ENCODE measurements at places on chromosomes 7 and 10.

DNA sequence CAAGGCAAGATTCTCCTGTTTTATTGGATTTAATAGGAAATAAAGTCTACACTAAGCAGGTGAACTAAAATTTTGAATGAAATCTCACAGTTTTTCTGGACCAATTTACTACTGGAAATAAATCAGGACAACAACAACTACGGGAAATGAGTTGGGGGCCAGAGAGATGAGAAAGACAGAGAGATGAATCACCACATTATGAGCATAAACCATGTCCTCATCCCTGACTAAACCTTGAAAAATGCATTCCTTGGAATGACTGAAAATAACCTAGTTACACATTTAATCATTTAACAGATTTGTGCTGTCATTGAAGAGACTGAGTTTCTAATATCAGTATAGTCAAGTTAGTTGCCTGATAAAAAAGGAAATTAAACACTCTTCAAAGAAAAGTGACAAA lies 608.4 kb upstream of the KCND2 start:
- DNase-seq = no peak

GRCh38 chr10:63286340-63286739 lies 153.2 kb downstream of the NRBF2 start:
- no peak for DNase-seq

DNA sequence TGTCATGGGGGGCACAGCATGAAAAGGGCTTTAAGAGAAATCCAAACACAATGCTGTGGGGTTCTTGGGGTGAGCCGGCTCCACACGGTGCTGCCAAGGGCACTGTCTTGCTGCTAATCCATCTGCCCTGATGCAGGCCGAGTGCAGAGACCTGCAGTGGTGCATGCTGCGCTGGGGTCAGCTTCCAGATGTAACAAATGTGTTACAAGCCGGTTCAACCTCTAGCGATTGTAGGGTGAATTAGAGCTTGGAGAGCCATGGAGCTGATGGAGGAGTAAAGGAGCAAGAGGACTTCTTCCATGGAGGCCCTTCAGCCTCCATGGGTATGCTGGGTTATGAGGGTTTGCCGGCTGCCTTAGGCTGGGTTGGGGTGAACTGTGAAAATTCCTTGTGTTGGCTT lies 402.3 kb downstream of the TYW1 start:
- DNase-seq = no peak

DNA sequence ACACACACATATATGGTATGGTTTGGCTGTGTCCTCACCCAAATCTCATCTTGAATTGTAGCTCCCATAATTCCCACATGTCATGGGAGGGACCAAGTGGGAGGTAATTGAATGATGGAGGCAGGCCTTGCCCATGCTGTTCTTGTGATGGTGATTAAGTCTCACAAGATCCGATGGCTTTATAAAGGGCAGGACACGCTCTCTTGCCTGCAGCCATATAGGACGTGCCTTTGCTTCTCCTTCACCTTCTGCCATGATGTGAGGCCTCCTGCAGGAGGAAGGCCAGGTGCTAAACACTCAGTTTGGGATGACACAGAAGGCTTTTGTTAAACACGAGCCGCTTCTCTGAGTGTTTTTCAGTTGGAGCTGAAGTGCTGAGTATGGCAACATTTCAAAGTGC lies 205.3 kb upstream of the KLF6 start:
- no peak for DNase-seq

DNA sequence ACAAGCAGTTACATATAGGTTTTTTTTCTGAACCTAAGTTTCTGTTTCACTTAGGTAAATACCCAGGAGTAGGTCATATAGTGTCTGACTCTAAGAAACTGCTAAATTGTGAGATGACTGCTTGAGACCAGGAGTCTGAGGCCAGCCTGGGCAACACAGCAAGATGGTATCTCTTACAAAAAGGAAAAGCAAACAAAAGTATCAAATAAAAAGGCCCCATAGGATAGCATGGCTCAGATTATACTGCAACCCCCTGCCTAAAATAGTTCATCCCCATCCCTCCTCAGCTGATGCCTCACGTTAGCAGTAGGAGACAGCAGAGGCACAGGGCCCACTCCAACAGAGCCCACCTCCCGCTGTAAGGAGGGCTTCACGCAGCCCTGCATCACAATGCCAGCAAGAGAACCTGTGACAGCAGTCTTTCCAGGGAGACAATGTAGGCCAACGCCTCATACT lies 90.3 kb downstream of the SRPK2 start:
- peak; percentile 55 for DNase-seq

DNA sequence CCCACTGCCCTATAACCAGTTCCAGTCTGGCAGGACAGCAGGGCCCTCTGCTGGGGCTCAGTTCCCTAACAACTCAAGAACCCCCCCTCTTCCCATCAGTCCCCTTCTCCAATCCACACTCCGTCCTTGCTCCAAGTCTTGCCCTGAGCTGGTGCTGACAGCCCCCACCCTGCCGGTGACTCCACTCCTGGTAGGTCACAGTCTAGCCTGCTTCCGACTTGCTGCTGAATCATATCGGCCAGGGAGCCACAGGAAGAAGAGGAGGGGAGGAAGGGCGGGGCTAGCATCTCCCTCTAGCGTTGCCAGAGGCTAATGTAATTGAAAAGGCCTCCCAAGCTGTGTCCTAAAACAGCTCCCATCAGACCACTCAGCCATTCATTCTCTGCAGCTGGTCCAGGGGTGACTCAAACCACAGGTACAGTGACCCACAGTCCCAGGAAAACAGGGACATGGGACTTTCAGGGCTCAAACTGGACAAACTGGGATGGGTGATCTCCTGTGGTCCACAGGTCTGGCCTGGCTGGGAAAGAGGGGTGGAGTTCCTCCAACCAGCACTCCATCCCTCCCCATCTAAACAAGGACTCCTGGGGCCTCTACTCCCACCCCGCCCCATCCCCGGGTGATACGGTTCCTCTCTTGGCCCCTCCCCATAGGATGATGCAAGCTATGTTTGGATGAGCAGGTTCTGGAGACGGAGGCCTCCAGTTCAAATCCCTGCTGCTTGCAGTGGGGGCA lies 158.8 kb downstream of the SH3PXD2A start:
- DNase-seq = peak; percentile 82

GRCh38 chr7:156497776-156498509 lies 142.6 kb upstream of the RNF32 start:
- no peak for DNase-seq

DNA sequence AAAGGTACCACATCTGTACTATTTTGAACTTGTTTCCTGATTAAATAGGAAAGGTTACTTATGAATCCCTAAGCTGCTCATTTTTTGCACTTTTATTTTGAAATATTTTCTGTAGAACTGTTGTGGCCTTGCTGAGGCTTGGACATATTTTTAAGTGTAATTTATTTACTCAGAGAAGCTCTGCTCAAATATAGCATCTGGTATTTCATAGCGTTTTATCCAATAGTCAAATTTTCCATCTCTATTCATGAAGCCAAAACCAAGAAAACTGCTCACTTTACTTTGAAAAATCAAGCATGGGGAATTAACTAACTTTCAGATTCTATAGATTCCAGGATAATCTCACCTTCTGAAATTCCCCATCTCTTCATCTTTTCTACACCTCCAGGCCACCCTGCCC lies 6.6 kb upstream of the FAM3C start:
- no peak for DNase-seq

DNA sequence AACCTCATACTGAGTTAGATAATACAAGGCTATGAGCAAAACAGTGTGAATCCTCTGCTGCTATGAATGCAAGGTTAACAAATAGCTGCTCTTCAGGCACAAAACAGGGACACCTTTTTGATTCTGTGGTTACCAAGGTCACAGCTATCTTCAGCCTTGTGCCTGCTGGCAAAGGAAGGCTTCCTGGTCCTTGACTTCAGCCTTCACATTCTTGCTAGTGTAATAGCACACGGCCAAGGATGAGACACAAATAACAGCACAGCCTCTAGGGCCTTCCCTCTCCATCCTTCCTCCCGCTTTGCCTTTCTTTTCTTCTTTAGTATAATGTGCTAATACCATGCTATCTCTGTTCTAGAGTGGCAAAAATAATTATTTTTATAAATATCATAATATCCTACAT lies 130.6 kb upstream of the CAV2 start:
- DNase-seq = no peak

GRCh38 chr10:3525832-3526449 lies 259.1 kb downstream of the KLF6 start:
- DNase-seq = no peak

- DNase-seq = no peak
Observed at GRCh38 chr10:30629653-30630052, at the start of gene LYZL2. Gene LYZL2, minus strand, starts transcription at chr10:30629753. Its CDS starts 2,838 bp downstream, at chr10:30626915.

- no peak for DNase-seq
Observed at GRCh38 chr7:1894906-1895663, 225.0 kb downstream of the ELFN1 start.
